ENCODE measurements at places on chromosomes 6 and 20. TPM values are rescaled to one million over a fixed set of nuclear protein-coding genes. Genes with fewer than 3 reads are reported as not detected.

The CPNE5 gene
- total RNA-seq, result 0.63 TPM

The OR2J3 gene
- total RNA-seq, result not detected

The SALL4 gene
- not detected for total RNA-seq

The MRPS10 gene
- 82.1 TPM for total RNA-seq

The SLC22A7 gene
- total RNA-seq, result not detected

The ETV7 gene
- total RNA-seq, result not detected

The GPR6 gene
- total RNA-seq, result not detected

The PNPLA1 gene
- not detected for total RNA-seq
